ENCODE measurements at places on chromosomes 11 and 22.

GRCh38 chr11:127651175-127651887, 650.8 kb upstream of the KIRREL3 start:
- no peak for DNase-seq

GRCh38 chr11:104803776-104804175, 94.5 kb downstream of the CASP12 start:
- DNase-seq = no peak

DNA sequence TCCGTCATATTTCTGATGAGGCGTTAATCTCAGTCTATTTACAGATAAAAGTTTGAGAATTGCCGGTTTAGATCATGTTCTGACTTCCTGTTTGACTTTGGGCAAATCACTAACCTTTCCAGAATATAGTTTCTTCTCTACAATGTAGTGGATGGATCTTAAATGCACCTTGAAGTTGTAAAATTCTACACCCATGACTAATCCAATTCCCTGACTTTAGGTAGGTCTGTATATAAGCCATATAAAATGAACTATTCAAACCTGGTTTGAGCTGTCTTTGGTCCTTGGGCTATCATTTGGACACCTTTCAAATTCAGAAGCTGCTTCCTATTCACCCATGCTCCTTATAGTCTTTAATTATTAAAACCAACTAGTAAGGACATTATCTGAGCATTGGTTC, 52.2 kb upstream of the BLID start:
- no peak for DNase-seq

- no peak for DNase-seq
These were observed 133.2 kb downstream of the ADAMTS15 start for GRCh38 chr11:130581646-130582045.

DNA sequence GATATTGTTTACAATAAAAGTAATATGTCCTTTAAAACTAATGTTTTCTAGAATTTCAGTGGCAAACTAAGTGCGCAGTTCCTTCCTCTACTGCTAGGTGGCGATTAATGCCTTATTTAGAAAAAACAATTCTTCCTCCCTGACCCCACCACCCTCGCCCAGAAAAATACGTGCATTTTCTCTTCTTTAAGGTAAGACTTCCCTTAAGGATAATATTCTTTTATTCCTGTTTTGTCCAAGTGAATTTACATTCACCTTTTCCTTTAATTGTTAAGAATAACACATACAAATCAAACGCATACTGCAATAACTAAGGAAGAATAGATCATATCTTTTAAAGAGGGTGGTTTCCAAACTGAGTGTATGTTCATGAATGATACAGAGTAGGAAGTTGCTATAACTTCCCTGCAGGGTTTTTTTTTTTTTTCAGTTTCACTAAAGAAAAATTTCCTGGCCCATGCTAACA, 17.0 kb upstream of the PSMA1 start:
- DNase-seq = peak; percentile 15

- no peak for DNase-seq
These were observed 89.7 kb downstream of the FAM76B start for GRCh38 chr11:95699631-95700470.

GRCh38 chr11:7462706-7463105, 22.6 kb upstream of the OLFML1 start:
- DNase-seq = no peak
